ENCODE measurements at places on chromosomes 13 and 19.

GRCh38 chr19:34468409-34468808 lies 13.1 kb upstream of the WTIP start:
- DNase-seq = no peak

- no peak for DNase-seq
Observed at GRCh38 chr13:33583398-33583797, 234.6 kb upstream of the RFC3 start.

GRCh38 chr19:18713550-18714117 lies 30.2 kb downstream of the CRTC1 start:
- no peak for DNase-seq

- no peak for DNase-seq
Observed at GRCh38 chr19:40280608-40281221, 4.4 kb downstream of the AKT2 start.

DNA sequence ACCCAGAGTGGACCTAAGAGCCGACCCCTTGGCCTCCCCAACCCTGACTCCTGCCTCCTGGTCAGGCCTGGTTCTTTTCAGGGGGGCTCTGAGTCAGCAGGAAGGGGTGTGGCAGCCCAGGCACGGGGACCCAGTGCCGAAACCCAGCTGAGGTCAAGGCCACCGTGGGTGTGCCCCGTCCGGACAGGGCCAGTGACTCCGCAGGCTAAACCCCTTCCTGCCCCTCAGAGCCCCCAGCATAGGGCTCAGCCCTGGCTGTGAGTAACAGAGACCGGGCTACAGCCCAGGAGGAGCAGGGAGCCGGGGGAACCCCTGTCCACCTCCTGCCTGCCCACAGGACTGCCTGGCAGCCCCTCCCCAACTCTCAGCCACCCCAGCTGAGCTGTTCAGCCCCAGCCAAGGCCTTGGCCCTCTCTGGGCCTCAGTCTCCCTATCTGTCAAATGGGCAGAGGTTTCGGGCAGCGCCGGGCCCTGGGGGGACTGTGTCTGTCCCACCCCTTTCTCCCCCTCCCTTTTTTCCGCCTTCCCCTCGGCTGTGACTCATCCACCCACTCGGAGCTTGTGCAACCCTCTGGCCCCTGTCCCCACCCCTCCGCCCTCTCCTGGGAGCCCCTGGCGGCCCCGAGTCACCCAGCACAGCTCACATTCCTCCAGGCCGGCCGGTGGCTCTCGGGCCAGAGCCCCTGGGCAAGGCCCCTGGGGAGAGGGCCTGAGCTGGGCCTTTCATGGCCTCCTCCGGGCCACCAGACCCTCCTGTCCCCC lies 8.6 kb downstream of the ZBTB7A start:
- no peak for DNase-seq

DNA sequence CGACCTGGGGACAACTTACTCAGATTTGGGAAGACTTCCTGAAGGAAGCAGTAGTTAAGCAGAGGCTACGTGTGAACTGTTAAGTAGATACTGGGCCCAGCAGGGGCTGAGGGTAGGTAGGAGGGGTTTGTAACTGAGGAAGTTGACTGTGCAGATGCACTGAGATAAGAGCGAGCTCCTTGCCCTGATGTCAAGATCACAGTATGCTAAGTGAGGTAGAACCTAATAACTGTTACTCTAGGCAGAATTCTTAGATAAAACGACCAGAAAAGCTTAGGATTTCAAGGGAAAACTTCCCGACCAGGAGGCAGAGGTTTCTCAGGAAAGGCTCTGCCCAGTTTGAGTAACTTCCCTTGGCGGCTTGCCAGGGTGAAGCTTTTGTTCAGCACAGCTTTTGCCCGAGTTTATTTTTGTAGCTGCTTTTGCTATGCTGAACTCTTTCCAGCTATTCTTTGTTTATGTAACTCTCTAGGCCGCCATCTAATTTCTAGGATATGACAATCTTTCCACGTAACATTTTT lies 632.1 kb downstream of the DIAPH3 start:
- peak; percentile 25 for DNase-seq

- no peak for DNase-seq
Observed at GRCh38 chr13:104785952-104786351, 1719.7 kb upstream of the SLC10A2 start.

- DNase-seq = no peak
Observed at GRCh38 chr13:110361365-110361911, 54.4 kb downstream of the COL4A2 start.

- no peak for DNase-seq
Observed at GRCh38 chr13:102769679-102770078, 3.9 kb downstream of the TEX30 start.

DNA sequence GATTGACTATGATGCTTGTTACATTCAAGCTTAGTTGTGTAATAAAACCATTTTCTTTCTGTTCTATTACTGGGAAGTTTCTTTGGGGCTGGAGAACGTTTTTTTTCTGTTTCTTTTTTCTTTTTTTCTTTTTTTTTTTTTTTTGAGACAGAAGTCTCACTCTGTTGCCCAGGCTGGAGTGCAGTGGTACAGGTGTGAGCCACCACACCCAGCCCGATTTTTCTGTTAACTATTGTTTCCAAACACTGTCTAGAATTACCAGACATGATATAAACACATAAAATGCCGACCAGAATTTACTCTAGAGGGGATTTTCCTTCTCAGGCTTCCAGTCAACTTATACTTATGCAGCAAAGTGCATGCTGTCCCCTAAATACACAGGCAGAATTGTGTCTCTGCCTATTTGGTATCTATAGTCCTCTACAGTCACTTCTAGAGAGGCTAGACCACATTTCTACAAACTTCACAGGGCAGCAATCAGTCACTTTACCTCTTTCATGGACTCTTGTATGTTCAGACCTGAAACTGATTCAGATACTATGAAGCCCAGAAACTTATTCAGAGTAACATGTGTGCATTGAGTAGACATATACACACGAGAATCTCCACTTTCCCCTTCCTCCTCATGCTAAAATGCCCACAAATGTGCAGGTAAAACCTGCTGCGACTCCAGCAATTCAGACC lies 121.2 kb downstream of the ZNF737 start:
- no peak for DNase-seq

DNA sequence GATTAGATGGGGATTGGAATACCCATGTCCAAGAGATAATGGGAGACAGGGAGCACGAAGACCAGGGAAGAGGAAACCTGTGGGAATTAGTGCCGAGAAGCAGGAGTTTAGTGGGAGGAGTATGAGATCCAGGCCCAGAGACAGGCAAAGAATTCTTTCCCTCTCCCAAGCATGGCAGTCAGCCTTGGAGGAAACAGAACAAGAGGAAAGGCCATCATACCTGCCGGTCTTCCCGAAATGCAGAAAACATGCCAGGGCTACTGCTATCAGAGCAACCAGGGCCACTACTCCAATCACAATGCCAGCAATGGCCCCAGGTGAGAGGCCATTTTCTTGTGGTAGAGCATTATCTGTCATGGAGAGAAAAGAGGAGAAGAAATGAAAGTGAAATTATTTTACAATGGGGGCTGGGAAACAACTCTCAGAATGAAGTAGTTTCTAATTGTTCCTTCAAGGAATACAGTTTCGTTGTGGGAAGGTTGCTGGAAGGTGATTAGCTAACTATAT lies 16.1 kb downstream of the CEACAM1 start:
- DNase-seq = no peak

DNA sequence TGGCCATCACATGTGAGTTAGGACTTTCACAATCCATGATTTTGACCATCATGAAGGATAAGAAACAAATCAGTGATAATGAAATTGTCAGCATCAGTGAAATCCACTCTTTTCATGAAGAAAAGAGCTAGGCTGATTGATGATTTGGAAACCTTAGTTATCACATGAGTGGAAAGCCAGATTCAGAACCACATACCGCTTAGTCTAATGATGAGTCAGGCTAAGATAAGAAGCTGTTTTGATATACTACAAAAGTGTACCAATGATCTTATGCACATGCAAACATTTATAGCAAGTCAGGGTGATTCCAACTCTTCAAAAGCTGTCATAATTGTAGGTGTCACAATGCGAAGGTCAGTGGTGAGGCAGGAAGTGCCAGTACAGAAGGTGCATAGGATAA lies 519.3 kb downstream of the GPC6 start:
- DNase-seq = no peak

- DNase-seq = no peak
Observed at GRCh38 chr19:52214241-52214640, 24.4 kb downstream of the PPP2R1A start.

- DNase-seq = no peak
Observed at GRCh38 chr13:110012102-110012739, 225.8 kb upstream of the IRS2 start.

- DNase-seq = peak; percentile 39
Observed at GRCh38 chr13:112616586-112617362, 28.8 kb upstream of the TUBGCP3 start.

- DNase-seq = no peak
Observed at GRCh38 chr19:32303193-32303592, 42.2 kb upstream of the ZNF507 start.

DNA sequence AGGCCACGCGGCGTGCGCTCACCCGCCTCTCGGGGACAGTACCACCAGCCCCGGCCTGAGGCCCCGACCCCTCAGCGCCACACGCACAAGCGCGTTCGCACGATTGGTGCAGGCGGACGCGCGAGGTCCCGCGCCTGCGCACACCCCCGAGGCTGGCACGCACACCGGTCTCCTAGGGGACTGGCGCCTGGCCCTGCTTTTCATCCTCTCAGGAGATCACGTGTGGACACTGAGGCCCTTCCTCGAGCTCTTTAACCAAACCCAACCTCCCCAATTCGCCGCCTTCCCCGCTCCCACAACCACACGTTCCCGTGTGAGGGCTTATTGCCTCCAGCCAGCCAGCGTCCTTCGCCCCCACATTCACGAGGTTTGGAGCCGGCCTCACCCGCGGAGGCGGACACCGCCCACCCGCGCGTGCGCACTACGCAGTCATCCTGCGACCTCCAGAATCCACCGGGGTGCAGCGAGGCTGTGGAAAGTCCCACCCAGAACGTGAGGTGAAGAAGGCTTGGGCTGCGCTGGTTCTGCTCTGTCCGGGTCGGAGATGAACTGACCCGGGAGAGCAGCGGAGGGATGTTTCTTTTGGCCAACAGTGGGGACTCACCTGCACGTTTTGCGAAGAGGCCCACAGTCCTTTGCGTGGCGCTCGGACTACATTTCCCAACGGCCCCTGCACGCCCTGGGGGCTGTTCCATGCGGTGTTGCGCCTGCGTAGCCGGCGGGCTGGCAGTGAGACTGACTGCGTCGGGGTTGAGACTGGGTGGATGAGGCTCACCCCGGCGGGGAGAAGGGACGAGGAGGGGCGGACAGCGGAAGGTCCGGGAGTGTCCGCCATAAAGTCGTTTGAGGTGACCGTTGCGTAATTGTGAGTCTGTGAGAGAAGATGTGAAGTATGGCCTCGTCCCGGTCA lies 539 bp upstream of the ZNF667 start:
- DNase-seq = peak; percentile 82

DNA sequence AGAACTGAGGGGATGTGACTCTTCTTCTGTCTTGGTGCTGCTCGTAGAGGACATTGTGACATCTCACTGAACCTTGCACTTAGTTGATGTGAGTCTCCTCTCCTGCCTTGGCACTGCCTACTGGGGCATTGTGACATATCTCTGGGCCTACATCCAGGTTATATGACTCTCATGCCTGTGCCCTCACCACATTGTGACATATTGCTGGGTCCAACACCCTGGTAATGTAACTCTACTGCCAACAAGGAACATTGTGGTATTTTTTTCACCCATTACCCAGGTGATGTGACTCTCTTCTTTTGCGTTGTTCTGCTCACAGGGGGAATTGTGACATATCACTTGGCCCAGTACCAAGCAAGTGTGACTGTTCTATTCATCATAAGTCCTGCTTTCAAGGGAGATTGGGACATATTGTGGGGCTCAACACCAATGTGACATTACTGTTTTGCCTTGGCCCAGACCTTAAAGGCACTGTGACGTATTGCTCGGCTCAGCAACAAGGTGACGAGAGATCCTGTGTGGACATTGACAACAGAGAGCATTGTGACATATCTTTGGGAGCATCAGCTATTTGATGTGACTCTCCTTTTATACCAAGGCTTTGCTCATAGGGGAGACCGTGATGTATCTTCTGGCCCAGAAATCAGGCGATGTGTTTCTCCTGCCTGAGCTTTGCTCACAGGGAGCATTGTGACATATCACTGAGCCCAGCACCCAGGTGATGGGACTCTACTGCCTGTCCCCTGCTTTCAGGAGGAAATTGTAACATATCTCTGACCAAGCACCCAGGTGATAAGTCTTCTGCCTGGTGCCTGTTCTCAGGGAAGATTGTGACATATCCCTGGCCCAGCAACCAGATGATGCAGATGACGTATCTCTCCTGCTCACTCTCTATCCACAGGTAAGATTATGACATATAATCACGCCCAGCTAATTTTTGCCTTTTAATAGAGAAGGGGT lies 12.2 kb upstream of the ZNF429 start:
- no peak for DNase-seq

- no peak for DNase-seq
Observed at GRCh38 chr13:94658926-94659597, 53.3 kb downstream of the SOX21 start.

DNA sequence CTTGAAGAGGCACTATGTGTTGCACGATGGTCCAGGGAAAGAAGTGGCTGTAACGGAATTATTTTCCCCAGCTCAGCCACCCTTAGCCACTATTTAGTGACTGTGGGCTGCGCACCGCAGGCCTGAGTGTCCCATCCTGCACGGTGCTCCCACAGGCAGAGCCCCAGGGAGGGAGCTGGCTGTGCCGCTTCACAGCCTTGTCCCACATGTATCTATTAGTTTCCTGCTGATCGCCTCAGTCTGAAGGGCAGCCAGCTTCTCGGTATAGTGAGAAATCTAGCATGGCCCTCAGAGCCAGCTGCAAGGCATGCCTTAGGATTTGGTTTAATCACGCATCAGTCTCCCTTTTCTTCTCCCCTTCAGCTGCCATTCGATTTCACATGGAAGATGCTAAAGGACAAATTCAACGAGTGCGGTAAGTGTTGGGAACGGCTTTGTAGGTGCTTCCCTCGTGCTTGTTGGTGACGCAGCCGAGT lies 15.7 kb downstream of the PRAM1 start:
- DNase-seq = no peak

DNA sequence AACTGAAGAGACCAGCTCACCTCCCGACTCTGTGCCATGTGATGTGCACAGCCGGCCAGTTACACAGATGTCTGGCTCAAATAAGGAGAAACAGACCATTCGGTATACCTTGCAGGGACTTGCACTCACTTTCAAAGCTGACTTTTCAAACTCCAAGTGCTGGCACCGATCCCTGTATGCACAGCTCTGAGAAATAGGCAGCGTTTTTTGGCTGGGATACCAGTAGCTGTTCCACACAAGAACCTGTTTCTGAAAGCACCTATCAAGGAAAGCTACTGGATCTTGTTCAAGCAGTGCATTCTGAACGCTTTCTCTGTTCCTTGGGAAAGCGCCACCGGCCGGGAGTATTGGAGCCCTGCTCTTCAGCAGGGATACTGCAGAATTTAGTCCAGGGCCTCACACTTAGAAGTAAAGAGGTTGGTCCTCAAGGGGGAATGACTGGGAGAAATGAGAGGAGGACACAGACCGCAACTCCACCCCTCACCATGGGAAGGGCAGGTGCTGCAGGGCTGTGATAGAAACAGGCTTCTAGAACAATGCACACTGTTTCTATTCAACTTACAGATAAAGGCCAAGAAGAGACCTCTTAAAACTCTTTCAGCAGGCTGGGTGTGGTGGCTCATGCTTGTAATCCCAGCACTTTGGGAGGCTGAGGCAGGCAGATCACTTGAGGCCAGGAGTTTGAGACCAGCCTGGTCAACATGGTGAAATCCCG lies 53.6 kb upstream of the PABPC3 start:
- no peak for DNase-seq

- DNase-seq = no peak
Observed at GRCh38 chr13:59368693-59369092, 795.0 kb downstream of the DIAPH3 start.

All from activated CD8-positive, alpha-beta T cell treated with anti-CD3 and anti-CD28 coated beads, Interleukin-2, amount 10 ng/mL, durations not matched to agents 7 days and 5 days (primary cell).